IMR-90 (cell line): ENCODE measurements at places on chromosomes 1 and 21.

- peak; percentile 82 for DNase-seq
These were observed 142.0 kb upstream of the C1orf105 start for GRCh38 chr1:172278478-172278877.

- no peak for DNase-seq
These were observed 23.1 kb upstream of the HFM1 start for GRCh38 chr1:91427741-91428140.

GRCh38 chr1:110466646-110467280 lies 15.8 kb downstream of the PROK1 start:
- no peak for DNase-seq

GRCh38 chr1:231684356-231685244 lies 58.0 kb downstream of the DISC1 start:
- peak; percentile 22 for DNase-seq

GRCh38 chr1:194684636-194685035 lies 1498.2 kb upstream of the B3GALT2 start:
- peak; percentile 22 for DNase-seq

- DNase-seq: no peak
These were observed 306.0 kb downstream of the ASTN1 start for GRCh38 chr1:176858433-176858916.

DNA sequence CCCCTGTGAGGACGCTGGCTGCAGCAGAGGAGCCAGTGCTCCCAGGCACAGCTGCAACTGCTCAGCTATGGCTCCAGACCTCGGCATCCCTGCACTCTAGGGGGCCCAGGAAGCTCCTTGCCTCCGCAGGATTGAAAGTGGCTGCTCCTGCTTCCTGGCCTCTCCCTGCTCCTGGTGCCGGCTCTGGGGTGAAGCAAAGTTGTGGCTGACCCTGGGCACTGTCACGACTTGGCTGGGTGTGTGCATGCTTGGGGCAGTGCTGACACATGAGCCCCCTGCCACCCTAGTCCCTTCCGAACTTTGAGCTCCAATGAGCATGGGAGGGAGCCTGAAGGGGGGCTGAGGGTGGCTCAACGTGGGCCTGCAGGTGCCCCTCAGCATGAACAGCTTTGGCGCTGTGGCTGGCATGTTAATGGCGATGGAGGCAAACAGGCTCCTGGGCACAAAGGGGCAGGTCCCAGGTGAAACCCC lies 1512.2 kb downstream of the KCNT2 start:
- DNase-seq: no peak

- DNase-seq: no peak
These were observed 3.2 kb downstream of the EFHD2 start for GRCh38 chr1:15412843-15413242.

- DNase-seq: peak; percentile 84
These were observed 4.1 kb upstream of the ACOT11 start for GRCh38 chr1:54543729-54544496.

DNA sequence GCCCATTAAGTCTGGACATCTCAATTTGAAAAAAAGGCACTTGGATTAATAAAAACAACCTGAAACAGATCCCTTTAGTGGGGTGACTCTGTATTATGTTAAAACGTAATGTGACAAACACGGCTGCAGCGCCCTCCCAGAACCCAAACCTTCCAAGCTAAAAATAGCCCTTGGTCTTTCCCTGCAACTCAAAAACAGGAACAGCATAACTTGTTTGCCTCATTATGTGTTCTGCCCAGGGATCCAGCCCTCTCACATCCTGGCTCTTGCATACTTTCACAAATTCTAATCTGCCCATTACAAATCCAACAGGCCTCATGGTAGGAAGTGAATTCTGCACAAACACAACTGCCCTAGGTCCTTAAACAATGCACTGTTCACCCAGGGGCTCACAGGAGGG lies 94.7 kb upstream of the GADD45A start:
- peak; percentile 45 for DNase-seq

GRCh38 chr21:33202464-33203363 lies 27.0 kb upstream of the IFNAR2 start:
- DNase-seq: no peak

DNA sequence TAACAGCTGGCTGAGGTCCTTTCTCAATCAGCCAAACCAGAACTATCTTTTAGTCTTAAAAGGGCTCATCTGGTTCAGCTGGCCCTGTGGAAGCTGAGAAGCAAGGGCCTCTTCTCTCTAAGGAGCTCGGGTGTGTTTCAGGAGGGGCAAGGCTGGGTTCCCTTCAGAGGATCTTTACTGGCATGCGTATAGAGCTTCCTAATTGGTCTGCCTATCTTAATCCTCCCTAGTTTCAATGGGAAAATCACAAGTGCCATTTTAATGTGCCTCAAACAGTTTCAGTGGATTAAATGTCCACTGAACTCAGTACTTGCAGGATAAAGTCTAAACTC lies 81.5 kb upstream of the LBR start:
- no peak for DNase-seq

- no peak for DNase-seq
These were observed 134.1 kb downstream of the ZC3H11B start for GRCh38 chr1:219478811-219479210.

GRCh38 chr1:200473698-200474371 lies 64.0 kb upstream of the ZNF281 start:
- no peak for DNase-seq

DNA sequence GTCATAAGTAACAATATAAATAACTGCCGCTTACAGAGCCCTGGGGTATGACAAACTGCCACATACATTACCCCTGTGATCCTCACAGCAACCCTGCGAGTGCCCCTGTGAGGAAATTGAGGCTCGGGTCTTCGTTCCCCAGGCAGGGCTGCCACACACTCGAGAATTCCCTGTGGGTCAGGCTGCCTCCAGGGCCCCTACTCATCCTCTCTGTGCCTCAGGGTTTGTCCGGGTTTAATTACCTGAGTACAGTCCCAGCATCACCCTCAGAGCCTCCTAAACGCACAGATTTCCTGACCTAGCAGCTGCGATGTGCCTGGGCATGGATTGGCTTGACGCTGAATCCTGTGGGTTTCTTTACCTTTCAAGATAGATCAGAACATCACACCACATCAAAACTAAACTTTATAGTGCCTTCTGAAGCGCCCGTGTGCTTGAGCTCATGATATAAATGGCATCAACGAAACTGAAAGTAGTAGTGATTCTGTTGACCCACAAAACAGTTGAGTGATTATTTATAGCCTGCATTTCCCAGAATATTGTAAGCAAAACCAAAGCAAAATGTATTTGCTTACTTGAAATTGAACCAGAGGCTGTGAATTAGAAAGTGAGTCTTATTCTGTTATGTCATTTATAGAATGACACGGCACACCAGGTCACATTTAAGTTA lies 14.0 kb downstream of the SLC37A1 start:
- DNase-seq: no peak

- DNase-seq: no peak
These were observed 183.3 kb downstream of the NEK7 start for GRCh38 chr1:198340139-198340538.

- no peak for DNase-seq
These were observed 42.6 kb downstream of the ACKR1 start for GRCh38 chr1:159247266-159247665.

GRCh38 chr1:77688939-77689338 lies 6.5 kb upstream of the ZZZ3 start:
- DNase-seq: no peak

GRCh38 chr1:38991638-38992411 lies 749 bp downstream of the AKIRIN1 start:
- no peak for DNase-seq

DNA sequence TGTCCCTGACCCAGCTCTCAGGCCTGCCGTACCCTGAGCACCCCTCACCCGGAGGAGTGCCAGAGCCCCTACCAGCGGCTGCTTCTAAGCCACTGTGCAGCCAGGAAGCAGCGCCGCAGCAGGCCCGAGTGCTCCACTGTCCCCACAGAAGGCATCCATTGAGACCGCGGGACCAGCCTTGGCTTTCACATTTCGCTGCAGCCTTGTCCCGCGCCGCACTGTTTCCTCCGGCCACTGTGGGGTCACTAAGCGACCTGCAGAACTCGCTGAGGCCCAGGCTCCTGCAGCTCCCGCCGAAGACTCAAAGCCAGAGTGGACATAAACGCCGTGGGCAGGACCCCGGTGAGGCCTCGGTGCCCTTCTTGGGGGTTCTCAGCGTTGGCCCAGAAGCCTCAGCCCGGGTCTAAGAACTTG lies 3.0 kb downstream of the ALX3 start:
- DNase-seq: no peak

- DNase-seq: no peak
These were observed 431.4 kb downstream of the BRINP3 start for GRCh38 chr1:190046231-190046630.

- no peak for DNase-seq
These were observed 461.8 kb upstream of the CXADR start for GRCh38 chr21:17051054-17051453.

- no peak for DNase-seq
These were observed 3.9 kb upstream of the TNFRSF4 start for GRCh38 chr1:1217621-1218523.

GRCh38 chr21:15051644-15052458 lies 12.9 kb downstream of the NRIP1 start:
- peak; percentile 47 for DNase-seq

GRCh38 chr1:5399771-5400170 lies 592.5 kb downstream of the NPHP4 start:
- DNase-seq: no peak
